ENCODE measurements at places on chromosomes 1 and 21.

GRCh38 chr1:195335541-195335940 lies 1272.7 kb downstream of the KCNT2 start:
- DNase-seq, result no peak

GRCh38 chr1:172969611-172970010 lies 81.1 kb downstream of the TNFSF18 start:
- no peak for DNase-seq

- DNase-seq, result no peak
Observed at GRCh38 chr1:55192093-55192492, 23.1 kb downstream of the USP24 start.

GRCh38 chr1:56387071-56387740 lies 192.2 kb downstream of the PLPP3 start:
- DNase-seq, result peak; percentile 42

GRCh38 chr1:175380521-175381300 lies 188.1 kb upstream of the KIAA0040 start:
- no peak for DNase-seq

- no peak for DNase-seq
Observed at GRCh38 chr21:25563361-25564116, 43.7 kb downstream of the MRPL39 start.

GRCh38 chr1:89459081-89459480 lies 65.5 kb upstream of the LRRC8B start:
- DNase-seq, result no peak

DNA sequence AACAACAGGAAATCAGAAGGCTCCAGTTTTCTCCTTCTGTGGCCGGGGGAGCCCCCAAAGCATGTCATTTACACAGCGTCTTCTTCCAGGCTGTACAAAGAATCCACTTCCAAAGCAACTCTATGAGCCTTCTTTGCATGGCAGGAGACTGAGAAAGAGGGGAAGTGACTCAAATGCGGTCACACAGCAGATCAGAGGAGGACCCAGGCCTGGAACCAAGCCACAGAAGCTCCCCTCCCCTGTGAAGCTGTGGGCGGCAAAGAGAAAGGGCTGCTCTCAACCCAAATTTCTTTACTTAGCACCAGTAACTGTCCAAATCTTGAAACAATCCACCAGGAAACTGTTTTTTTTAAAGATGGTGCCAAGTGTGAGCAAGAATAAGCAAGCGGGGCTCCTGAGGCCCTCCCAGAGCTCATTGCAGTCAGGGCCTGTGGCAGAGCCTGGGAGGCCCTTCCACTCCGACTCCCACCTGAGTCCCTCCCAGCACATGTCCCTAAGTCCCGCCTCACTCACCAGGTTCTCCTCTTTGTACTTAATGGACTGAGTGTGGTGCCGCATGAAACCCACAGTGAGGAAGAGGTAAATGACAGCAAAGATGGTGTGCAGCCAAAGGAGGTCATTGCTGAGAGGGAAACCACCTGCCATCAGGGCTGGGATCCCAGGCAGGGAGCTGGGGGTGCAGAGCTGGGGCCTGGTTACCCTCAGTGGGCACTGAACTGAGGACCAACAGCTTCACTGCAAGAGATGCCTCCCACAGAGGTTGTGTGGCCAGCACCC lies 15.9 kb downstream of the TMEM63A start:
- DNase-seq, result no peak

DNA sequence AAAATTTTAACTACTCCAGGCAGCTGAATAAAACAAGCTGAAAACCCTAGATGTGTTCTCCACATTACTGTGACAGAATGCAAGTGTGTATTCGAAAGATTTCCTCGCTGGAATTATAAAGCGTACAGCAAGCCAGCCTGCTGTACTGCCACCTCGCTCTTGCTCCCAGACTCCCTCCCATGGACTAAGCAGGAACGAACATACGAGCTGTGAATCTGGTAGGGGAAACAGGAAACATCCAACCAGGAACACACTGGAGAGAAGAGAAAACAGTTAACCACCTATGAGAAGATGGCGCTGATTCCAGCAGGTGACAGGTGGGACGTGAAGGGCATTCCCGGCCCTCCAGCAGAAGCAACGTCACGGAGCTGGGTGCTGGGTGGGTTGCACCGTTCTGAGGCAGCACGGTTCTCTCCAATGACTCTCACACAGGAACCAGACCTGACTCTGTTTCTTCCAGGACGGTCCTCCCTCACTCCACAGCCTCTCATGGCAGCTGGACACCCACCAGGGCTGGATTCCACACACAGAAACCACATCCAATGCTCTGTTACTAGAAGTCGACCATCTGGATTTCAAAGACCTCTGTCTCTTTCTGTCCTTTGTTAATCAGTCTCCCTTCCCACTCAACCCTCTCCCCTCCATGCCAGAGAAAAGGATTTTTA lies 219.2 kb downstream of the RERE start:
- DNase-seq, result peak; percentile 73

GRCh38 chr1:241356519-241357365 lies at the start of gene RGS7:
RGS7 (minus strand) TSS chr1:241357205.
- DNase-seq, result peak; percentile 31

- no peak for DNase-seq
Observed at GRCh38 chr1:221462345-221462744, 279.5 kb downstream of the DUSP10 start.

DNA sequence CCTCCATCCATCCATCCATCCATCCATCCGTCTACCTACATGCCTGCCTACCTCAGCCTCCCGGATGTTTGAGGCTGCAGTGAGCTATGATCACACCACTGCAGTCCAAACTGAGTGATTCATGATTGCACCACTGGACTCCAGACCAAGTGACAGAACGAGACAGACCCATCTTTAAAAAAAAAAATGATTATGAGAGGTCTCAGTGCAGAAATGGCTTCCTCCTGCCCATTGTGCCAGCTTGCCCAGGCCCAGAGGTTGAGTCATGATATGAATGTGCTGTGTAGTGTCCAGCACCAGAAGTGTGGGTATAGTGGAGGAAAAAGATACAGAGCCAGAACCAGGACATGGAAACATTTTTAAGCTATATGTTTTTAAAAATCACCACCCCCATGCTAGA lies 149.9 kb downstream of the KIF26B start:
- no peak for DNase-seq

Measured in NCI-H2081 treated with DMSO at 0.1 percent for 48 hours (cell line).